Fibroblast of skin of scalp (primary cell): ENCODE measurements at places on chromosomes 4 and X.

DNA sequence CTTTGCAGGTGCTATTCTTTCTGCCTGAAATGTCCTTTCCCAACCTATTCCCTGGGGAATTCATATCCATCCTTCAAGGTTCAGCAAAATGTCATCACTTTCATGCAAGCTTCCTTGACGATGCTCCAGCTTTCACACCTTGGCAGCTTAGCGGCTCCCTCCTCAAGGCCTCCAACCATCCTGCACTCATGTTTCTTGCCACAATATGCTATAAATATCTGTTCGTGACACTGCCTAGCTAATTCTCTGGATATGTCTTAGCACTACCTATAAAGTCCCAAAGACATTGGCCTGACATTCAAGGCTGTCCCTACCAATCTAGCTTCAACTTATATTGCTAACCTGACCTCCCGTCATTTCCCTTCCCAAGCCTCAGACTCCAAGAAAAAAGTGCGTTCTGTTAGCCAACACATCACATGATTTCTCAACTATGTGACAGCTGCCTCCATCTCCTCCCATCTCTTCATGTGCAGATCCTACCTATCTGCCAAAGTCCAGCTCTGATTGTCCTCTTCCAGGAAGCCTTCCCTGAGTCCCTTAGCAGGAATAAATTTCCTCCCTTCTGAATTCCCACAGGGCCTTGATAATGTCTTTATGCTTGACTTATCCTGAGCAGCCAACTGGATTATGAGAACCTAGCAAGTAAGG, 359.9 kb upstream of the F9 start:
- DNase-seq, result no peak

DNA sequence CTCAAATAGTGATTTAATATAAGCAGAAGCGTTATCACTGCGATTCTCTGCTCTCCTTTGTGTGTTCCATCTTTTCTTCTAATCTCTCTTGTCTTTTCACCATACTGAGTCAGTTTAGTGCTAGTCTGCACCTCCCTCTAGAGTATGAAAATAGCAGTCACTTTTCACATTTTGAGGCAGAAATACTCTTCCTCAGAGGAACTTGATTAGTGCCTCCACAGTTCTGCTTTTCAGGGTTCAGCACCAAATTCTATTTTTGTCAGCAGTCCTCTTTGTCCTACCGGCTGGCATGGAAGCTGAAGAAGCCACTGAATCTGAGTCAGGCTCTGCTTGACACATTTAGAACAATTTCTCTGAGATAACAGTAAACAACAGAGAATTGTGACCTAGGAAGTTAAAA, 49.7 kb upstream of the ANKRD17 start:
- peak; percentile 53 for DNase-seq

DNA sequence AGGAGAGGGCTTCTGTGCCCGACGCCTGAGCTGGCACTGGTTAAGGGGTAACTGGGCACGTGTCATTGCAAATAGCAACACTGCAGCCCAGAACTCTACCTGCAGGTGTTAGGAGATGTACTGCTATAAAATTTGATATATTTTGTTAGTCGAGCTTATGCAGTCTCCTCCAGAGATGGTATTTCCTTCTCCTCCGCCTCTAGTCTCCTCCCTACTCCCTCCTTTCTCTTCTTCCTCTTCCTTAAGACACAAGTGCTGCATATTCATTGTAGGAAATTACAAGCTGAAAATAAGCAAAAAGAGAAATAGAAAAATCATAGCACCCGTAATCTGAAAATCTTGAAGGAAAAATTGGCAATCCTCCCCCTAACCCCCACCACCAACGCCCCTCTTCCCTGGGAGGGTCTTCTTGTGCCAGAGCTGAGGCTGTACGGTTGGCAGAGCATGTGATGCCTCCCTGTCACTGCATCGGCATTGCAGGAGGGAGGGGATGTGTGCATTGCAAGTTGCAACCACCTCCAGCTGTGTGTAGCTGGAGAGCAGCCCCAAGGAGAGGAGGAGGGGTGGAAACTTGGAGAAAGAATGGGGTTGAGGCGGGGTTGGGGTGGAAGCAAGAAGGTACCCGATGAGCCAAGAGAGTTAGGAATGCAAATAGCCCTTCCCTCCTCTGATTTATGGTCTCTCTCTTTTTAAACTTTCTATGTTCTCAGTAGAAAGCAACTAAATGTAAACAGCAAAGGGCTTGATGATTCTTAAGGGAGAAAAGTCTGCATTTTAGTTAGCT, 48.3 kb upstream of the MND1 start:
- DNase-seq, result peak; percentile 71

DNA sequence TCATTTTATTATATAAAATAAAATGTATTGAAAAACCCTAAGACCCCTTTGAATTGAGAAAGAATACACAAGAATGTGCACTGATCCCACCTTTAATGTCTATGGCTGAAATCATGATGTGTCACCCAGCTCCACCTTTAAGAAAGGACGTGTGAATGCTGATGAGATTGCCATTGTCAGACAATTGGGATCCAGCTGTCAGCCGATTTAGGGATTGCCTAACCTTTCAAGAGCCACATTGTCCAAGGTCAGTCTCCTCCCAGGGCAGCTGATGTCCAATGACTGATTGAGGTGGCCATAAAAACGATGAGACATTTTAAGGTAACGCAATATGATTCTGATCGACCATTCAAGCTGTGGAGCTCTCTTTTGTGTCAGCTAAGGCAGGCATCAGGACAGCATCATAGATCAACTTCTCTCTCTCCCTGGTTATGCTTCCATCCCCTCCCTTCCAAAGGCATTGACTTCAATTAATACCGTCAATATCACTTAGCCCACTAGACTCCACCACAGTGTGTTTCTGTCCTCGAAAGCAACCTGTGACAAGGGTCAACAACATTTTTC, 1676.4 kb downstream of the PCDH7 start:
- DNase-seq, result no peak

DNA sequence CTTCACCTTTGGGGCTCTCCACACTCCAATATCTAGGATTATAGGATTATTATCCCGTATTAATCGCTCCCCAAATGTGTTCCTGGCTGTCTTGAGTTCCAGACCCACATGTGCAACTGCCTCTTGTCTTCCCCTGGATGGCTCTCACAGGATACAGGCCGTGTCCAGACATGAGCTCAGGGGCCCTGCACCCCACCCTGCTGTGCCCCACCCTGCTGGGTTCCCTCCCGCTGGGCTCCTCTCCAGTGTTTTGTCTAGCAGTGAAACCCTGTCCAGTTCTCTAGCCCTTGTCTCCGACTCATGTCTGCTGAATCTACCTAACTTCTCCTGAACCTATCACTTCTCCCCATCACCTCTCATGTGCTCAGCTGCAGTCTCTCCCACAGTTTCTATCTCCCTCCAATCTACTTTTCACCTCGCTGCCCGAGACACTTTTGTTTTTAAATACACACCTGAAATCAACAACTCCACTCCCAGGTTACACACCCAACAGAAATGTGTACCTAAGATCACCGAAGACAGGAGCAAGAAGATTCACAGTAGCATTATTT, 2.0 kb downstream of the RNF212 start:
- no peak for DNase-seq
